ENCODE measurements at places on chromosomes 11 and 22. TPM values are rescaled to one million over a fixed set of nuclear protein-coding genes. Genes with fewer than 3 reads are reported as not detected.
A peak's percentile ranks its signal among the peaks of the same experiment; 100 is the strongest.

DNA sequence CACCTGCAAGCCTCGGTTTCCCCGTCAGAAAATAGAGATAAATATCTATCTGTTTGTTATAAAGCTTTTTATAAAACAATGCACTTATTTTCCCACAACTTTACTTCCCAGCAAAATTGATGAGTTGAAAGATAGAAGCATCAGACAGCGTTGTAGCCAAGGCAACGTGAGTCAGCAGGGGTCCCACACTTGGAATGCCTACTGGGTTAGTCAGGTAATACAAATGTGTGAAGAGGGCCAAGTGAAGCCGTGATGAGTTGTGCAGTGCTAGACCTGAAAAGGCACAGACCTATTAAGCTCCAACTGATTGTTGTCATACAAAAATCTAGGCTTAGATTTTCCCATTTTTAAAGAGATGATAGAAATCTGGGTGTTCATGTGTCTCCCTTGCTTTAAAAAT, 118.7 kb downstream of the PGR start:
- H3K27me3 ChIP-seq = no peaks in the 10 kb centered on the region
- no peak overlapping the region for H3K4me3 ChIP-seq
- no peaks in the 10 kb centered on the region for H3K4me1 ChIP-seq
- H3K36me3 ChIP-seq = no peaks in the 10 kb centered on the region
- no peak overlapping the region for H3K27ac ChIP-seq
- no peak for DNase-seq

GRCh38 chr11:121415856-121416255, 36.3 kb upstream of the SORL1 start:
- H3K4me3 ChIP-seq = no peak overlapping the region
- H3K27me3 ChIP-seq = no peaks in the 10 kb centered on the region
- H3K36me3 ChIP-seq = no peaks in the 10 kb centered on the region
- no peak overlapping the region for H3K27ac ChIP-seq
- peaks cover 13% of the 10 kb centered on the region for H3K4me1 ChIP-seq

DNA sequence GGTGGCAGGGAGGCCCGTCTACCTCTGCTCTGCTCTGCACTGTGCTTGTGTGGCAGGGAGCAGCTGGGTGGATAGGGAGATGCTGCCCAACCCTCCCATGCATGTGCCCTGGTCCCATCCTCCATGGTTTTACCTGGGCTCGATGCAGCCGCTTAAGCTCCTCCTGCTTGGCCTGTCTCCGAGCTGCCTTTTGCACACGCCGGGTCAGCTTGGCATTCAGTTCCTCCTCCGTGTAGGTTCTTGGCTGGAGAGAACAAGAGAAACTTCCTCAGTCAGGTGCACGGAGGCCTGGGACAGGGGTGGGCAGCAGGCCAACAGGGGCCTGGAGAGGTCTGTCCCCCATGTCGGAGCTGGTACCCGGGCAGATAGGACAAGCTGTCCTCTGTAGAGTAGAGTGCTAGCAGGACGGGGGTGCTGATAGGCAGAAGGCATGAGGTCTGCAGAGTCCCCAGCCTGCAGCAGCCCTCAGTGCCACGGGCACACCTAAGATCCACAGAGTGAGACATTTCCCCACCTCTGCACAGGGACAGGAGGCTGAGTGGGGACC, 36.4 kb upstream of the BID start:
- no peak overlapping the region for H3K27ac ChIP-seq
- H3K36me3 ChIP-seq = peaks cover 52% of the 10 kb centered on the region
- no peaks in the 10 kb centered on the region for H3K4me1 ChIP-seq
- no peak for DNase-seq
- no peaks in the 10 kb centered on the region for H3K27me3 ChIP-seq
- no peak overlapping the region for H3K4me3 ChIP-seq

DNA sequence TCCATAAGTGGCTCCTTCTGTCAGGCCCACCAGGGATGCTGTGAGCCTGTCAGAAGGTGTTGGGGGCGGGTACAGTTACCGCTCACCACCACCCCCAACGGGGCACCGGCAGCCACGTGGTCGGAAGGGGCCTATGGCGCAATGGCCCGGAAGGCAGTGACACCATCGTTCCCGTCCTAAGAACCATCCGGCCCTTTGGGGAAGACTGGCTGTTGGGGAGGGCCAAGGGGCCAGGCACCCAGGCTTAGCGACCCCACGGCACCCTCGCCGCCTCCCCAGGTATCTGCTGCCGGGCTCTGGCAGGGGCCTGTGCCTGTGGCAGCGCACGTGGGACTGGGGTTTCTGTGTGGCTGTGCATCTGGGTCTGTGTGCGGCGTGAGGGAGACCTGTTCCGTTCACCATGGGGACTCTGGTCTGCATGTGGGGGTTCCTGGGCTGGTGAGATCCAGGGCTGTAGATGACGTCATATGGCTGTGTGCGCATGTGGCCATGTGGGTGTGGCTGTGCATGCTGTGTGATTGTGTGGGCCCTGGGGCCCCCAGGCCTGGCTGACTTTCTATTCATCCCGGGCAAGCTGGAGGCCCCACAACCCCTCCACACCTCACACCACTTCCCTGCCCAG, 717 bp downstream of the OSM start:
- DNase-seq = no peak
- no peaks in the 10 kb centered on the region for H3K36me3 ChIP-seq
- peaks cover 9% of the 10 kb centered on the region for H3K4me1 ChIP-seq
- no peaks in the 10 kb centered on the region for H3K27me3 ChIP-seq
- H3K27ac ChIP-seq = peak overlapping the region; percentile 33

DNA sequence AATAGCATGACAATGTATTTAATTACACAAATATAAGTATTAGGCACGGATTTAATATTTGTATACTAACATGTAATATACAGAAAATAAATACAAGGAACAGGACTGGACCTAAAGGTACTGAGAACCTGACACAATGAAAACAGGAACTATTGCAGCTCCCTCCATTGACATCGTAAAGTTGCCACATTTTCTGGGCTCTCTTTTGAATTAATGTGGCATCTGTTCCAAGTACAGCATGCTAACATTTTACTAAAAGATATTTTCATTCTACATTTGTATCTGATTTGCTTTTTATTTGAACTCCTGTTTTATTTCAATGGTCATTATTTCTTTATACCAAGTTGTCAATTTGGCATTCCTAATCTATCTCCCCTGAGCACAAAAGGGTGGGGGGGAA, 15.3 kb downstream of the PHF21A start:
- no peaks in the 10 kb centered on the region for H3K36me3 ChIP-seq
- no peak for DNase-seq
- H3K27ac ChIP-seq = no peak overlapping the region

The FAM180B gene
- not detected for polyA plus RNA-seq

The BDNF gene
- polyA plus RNA-seq = 0.08 TPM

The SAC3D1 gene
- polyA plus RNA-seq = 4.4 TPM

The CDC42BPG gene
- polyA plus RNA-seq = 7.4 TPM

The LMF2 gene
- 120 TPM for polyA plus RNA-seq

Measured in adrenal gland (tissue), 19 donors.